AML-193 (cell line): ENCODE measurements at places on chromosomes 2 and 18.

DNA sequence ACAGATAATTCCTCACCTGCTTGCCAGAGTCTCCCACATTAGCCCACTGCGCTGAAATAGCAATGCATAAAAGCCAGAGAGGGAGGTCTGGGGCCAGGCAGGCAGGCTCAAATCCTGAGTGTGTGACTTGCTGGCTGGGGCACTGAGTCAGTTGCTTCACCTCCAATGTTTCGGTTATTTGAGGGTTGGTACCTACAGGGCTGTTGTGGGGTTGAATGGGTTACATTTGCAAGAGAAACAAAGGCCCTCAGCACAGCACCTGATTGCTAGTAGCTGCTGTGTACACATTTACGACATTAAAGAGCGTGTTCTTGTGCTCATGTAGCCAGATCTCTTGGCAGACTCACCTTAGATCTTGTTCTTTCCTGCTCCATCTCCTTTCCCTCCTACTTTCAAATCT lies 34.1 kb upstream of the FAM110C start:
- no peak for DNase-seq

DNA sequence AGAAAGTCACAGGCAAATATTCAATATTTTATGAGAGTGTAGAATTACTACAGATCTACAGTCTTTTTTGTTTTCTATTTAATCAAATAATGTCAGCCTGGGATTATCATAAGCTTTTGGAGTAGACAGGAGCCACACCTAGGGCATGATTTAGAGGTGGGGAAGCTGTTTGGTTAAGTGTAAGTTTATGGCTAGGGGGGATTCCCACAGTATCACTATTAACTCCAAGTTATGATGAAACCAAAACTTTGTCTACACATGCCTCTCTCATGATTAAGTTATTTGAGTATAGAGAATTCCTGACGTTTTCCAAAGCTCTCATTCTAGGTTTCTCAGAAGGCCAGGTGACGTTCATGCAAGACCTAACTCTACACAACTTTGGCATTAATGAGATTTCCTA lies 2.1 kb downstream of the SERPINB10 start:
- no peak for DNase-seq

DNA sequence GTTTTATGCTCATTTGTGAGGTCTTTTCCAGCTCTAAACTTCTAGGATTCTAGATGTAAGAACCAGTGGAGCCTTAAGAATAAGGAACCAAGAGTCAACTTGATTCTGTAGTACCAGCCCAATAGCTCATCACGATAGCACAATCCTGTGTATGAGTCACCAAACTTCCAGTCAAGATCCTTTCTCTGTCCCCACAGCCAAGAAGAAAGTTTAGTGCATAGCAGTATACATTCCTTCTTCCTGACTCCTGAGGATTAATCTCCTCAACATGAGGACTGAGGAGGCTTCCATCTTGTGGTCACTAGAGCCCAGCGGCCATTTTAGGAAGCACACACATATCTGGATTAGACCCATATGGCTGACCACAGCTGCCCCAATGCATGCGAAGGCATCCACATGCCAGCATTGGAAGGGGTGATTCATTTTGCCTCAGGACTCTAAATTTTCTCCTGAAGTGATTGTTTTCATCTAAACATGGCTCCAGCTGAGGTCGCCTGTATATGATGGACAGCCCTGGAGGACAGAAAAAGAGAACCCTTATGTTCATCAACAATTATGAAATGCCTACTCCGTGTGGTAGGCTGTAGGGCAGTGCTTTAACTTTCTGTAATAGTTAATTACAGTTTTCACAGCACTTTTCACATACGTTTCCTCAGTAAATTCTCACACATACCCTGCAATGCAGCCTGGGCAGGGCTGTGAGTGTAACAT lies 53.5 kb downstream of the RASGRP3 start:
- DNase-seq = no peak

DNA sequence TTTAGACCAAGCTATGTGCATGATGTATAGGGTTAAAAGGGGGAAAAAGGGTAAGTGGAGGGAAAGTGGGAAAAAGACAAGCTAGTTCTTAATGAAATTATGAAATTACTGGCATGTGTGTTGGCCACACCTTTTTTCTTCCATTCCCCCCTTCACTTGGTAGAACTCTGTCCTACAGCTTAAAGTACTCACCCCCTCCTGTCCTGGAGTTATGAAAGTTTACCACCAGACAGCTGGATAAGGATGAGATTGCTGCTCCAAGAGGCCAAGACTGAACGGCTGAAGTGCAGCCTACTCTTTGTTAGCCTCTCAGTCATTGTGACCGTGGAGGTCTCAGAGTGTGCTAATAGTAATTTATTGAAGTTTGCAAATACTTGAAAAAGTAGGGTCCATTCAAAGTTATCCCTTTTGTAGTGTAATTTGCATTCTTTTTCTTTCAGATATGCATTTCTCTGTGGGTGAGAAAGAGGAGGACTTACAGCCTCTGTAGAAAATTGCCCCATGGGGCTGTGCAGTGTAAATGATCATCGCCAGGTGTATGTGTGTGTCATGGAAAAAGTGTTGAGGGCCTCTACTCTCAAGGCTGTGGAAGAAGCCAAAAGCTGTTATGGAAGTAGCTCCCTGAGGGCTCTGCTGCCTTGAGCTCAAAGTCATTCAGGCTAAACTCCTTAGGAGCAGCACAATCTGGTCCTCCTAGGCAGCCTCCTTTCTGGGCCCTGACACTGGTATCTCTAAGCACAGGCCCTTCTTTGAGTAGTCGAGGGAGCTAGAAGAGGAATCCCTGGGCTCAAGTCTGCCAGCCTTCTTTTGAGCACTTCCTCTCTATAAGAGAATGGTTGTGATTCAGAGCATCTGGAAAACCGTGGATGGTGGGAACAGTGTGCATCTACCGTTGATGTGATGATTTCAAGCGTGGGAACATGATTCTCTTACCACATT lies 46.2 kb downstream of the LHCGR start:
- no peak for DNase-seq

DNA sequence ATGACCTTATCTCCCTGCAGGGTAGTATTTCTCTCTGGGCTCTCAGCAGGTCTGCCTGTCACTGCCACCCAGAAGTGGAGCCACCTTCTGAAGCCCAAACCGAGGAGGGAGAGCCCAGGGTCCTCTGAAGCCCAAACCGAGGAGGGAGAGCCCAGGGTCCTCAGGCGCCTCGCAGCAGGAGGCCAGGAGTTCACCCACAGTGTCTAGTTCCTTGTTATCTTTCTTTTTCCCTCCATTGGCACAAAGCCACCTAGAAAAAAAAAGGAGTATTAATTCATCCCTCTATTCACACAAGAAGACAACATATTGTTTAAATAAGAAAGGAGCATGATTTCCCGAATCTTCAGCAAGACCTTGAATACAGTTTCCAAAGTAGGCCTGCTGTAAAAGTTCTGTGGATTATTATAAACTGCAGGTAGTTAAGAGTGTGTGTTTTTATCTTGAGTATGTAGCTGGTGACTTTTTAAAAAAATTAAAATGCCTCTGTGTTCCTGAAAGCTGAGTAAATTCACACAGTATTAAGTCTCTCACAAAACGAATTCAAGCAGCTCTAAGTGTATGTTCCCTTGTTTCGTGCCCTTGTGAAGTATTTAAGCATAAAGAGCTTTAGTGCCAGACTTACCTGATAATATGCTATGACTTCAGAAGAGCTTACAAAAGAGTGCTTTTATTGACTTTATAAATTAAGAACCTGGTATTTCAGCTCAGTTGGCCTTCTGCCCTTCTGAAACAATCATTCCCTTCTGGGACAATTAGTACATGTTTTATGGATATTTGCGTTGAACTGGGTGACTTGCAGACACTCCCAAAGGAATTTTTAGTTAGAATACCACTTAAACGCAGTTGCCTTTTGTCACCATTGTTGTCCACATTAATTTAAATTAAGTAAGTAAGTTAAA lies 11.7 kb upstream of the GRHL1 start:
- DNase-seq = no peak

DNA sequence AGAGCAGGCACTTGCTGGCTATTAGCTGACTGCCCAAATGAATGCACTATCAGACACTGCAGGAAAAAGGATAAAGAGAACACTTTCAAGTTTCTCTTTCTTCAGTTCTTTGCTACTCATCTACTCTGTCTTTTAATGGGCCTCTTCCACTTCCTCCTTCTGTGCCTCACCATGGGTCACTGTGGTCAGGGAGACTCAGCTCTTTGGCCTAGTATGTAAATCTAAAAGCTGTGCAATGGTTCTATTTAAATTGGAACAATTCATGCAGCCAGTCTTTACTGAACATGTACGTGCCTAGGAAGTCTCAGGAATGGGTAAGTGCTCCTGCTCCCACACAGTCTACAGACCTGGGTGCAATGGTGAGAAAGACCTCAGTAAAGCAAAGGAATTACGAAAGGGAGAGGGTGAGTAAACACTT lies 79.1 kb upstream of the DNMT3A start:
- peak; percentile 47 for DNase-seq

- DNase-seq = peak; percentile 53
These were observed 185.9 kb downstream of the MTX2 start for GRCh38 chr2:176454893-176455815.

DNA sequence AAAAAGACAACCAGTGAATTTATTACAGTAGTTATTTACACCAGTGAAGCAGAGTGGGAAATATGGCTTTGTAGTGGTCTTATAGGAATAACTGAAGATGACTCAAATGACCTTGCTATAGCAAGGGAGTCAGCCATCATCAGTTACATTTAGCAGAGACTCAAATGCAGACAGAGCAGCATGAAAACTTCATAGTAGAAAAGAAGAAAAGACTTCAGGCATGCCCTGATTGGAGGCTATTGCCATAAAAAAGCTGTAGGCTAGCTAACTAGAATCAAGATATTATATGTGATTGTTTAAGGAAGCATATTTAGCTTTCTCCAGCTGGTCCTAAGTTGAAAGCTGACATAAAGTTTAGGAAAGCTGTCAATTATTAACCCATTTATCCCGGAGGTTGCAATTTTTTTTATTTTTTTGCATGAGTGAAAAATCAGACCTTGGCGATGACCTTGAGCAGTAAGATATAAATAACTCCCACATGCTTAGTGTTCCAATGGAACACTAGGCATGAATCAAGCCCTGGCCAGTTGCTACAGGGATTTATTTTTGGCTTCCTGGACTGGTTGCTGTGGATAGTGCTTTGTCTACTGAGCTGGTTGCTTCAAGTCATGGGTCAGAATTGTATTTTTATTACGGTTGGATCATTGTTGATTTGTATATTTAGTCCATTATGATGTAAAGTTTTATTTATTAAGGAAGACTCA lies 675.6 kb upstream of the VRK2 start:
- DNase-seq = no peak

DNA sequence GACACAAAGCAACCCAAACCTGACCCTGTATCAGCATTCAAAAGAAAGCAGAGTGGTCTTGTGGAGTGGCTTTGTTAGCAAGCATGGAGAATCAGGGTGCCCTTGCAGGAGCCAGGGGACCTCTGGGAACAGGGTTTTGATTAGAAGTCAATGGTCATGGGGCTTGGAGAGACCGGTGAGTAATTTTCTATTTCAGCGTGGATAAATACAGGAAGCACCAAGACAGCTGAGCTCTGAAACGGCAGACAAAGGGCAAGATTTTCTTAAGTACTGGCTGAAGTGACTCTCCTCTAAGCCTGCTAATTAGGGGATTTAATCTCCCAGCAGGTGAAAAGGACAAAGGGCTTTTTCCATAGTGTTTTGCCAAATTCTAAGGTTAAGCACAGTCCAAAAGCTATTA lies 78.0 kb upstream of the GAREM1 start:
- DNase-seq = no peak
